Astrocyte of the spinal cord (primary cell): ENCODE measurements at places on chromosomes 12 and 14.

DNA sequence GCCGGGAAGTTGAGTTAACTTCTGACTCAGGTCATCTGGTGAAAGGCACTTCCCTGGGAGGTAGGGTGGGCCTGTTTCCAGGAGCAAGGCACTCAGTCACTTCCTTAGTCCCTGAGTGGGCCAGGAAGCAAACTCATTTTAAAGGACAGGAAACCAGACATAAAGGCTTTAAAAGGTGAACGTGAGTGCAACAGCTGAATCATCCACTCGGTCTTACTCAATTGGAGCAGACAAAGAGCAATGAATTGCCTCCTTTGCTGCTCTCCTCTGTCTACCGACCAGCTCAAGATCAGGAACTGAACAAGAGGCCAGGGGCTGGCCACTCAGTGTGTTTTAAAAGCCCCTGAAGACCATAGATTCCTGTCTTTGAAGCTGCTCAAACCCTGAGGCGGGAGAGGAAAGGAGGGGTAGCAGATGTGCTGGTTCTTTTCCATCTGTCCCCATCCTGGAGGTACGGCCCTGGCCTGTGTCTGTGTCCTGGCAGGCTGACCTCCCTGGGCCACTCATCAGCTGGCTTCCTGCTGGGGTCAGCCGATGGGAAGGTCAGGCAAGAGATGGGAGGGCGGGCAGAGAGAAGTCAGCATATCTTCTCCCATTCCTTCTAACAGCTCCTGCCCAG is 148.9 kb downstream of the PPM1H start:
- peak; percentile 94 for DNase-seq

DNA sequence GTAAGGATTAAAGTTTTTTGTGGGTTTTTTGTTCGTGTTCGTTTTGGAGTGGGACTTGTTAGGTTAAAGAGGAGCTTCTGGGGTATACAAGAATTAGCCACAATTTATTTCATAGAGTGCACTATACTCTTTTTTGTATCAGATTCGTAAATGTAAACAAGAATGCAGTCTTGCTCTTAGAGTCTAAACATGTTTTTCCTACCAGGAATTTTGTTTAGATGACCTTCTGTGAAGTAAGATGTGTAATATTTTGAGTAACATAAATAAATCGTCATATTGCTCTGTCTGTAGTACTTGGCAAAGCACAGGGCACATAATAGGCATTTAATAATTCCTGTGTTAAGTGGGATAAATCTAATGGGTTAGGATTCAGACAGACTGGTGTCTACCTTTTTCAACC is 9.6 kb downstream of the CNOT2 start:
- DNase-seq = no peak

DNA sequence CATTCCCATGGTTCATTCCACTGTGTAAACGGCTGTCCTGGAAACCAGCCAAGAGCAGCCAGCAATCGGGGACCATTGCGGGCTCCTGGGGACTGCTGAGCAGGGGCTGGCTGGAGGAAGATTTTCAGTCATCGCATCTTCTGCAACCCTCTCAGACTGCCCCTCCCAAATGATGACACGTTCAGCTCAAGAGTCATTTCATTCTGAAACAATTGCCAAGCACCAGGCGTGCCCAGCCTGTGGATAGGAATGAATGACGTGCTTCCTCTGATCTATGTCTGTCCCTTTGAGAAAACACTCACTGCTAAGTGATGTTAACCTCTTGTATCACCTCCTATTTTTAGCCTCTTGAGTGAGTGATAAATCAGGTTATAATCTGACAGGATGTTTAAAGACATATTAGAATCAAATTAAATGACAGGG is 62.0 kb downstream of the NDUFA12 start:
- peak; percentile 83 for DNase-seq

DNA sequence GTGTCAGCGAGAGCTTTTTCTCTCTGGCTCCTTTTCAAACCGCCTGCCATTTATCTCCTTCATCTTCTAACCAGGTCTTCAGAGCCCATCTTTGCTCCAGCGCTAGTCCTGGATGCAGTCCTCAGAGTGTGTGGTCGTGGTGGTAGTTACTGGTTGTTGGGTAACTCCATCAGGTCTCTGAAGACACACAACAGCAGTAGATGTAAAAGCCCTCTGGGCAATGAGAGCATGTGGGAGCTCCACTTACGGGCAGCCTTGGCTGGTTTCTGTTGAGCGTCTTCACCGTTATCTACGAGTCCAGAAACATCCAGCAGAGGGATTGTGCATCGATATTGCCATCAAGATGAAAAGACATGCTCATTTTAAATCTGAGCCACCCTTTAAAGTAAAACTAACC is 61.2 kb downstream of the FBXL14 start:
- DNase-seq = peak; percentile 51

DNA sequence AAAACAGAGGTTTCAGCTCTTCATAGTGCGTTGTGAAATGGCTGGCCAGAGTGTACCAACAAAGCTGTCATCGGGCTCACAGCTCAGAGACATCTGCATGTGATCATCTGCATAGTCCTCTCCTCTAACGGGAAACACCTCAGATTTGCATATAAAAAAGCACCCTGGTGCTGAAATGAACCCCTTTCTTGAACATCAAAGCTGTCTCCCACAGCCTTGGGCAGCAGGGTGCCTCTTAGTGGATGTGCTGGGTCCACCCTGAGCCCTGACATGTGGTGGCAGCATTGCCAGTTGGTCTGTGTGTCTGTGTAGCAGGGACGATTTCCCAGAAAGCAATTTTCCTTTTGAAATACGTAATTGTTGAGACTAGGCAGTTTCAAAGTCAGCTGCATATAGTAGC is 14.3 kb upstream of the PAPLN start:
- DNase-seq = no peak

DNA sequence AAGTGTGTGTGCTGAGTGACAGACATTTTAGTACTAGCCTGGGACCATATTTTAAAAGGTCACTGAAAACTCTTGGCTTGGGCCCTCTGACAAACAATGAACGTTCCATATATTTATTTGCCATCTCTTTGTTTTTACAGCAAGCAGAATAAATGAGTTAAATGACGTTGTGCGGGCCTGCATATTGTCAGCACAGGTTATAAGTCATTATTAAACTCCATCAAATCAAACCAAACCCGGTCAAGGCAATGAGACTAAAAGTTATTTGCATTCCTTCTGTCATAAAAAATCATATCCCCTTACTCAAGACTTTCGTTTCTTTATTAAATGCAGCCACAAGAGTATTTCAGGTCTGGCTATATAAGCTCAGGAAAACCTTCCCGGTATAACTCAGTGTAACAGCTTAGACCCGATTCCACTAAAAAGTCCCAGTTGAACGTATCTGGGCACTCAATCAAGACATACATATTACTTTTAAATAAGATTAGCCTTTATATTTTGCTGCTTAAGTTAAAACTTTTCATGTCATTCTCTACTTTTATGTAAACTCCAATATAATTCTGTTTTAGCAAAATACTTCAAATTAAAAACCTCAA is 84.9 kb downstream of the DICER1 start:
- DNase-seq = no peak

DNA sequence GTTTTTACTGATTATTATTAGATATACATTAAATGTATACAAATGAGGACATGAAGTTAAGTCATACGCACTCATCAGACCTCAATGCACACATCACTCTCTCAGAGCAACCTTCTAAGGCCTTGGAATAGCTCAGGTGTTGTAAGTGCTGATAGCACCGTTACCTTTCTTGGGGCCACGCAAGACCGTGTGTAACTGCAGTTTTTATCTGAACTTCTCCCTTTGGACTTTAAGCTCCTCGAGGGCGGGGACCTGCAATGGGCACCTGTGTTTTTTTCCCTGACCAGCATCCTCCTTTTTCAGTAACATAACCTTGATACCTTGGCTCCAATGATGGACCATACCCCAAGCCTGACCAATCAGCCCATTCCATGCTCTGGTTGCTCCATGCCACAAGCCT is 136.5 kb upstream of the TMCC3 start:
- no peak for DNase-seq
